ENCODE measurements at places on chromosomes 13 and 19.

DNA sequence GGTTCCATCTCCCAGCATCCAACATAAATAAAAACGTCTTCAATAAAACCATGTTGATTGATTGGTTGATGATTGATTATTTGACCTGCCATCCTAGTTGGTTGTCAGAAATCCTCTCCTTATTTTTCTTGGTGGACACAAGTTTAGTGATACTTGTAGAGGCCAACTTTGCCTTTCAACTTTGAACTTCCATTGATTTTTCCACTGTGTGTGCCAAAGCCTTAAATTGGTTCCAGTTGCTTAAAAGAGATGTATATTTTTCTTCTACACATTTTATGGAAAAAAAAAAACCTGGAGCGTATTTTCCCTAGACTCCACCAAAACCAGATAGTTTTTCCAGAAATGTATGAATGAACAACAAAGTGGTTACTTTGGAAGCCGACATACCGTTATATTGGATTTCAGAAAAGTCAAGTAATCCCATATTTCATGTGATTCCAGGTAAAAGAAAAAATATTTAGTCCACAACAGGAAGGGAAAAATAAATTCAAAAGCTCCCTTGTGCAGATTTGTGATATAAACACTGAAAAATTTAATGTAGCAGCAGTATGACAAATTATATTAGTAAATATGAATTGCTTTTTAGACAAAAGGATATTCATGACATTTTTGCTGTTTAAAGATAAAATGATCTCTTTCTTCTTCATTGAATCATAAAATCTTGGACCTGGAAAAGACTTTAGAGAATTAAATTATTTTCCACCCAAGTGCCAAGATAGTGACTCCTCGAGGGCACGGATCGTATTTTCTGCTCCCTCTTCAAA is 85.2 kb downstream of the MBNL2 start:
- DNase-seq, result no peak

GRCh38 chr19:29380581-29380980 is 145.2 kb upstream of the VSTM2B start:
- no peak for DNase-seq

DNA sequence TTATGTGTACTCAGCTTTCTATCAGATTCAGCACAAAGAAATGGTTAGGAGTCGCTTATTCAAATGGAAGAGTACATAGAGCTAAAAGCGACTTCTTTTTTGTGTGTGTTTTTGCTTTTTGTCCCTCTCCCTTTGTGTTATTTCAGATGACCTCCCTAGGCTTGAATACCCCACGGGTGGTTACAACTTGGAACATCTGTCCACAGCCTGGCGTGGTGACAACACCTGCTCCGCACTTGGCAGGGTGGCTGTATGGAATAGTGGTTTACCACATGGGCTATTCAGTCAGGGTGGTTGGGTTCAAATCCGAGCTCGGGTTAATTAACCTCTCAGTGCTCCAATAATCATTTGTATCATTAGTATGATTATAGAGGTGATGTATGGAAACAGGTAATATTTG is 151.6 kb upstream of the FREM2 start:
- no peak for DNase-seq

DNA sequence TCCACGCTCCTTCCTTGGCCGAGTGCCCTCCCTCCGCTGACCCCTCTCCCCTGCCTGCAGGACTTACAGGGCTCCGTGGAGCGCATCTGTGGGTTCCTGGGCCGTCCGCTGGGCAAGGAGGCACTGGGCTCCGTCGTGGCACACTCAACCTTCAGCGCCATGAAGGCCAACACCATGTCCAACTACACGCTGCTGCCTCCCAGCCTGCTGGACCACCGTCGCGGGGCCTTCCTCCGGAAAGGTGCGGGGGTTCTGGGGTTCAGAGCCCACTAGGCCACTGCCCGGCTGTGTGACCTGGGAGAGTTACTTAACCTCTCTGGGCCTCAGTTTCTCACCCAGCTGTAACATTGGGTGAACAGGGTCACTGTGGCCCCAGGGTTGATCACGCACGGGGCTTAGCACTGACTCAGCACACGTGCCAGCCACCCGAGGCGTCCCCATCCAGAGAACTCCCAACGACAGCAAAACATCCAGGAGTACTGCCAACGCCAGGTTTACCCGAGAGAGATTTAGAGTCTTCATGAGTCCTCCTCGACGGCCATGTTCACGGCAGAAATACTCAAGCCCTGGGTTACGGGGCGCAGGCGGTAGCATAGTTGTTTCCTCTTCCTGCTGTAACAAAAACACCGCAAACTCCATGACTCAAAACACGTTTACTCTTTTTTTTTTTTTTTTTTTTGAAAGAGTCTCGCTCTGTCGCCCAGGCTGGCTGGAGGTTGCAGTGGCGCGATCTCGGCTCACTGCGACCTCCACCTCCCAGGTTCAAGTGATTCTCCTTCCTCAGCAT is 9.7 kb upstream of the SPACA4 start:
- no peak for DNase-seq

- DNase-seq, result no peak
Observed at GRCh38 chr13:112657850-112658445, 31.9 kb upstream of the ATP11A start.

DNA sequence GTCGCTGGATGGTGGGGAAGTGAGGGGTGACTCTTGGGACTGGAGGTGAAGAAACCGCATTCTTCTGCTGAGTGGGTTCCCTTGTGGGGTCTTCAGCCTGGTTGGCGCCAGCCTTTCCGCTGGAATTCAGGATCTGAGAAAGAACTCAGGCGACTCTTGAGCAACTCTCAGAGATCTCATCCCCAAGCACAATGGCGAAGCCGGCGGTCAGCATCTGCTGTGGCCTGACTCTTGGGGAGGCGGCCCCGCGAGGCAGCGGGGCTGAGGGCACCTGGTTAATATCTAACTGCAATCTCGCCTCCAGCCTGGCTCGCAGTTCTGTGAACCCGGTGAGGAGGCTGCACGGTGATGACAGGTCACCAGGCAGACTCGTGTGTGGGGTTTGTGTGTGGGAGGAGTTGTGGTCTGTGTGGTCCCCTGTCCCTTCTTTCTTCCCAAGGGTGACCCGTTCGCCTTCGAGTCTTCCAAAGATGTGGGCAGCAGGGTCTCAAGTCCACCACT is 883 bp downstream of the ZNF441 start:
- peak; percentile 11 for DNase-seq

- DNase-seq, result no peak
Observed at GRCh38 chr13:31885994-31886393, 145.6 kb upstream of the FRY start.

- no peak for DNase-seq
Observed at GRCh38 chr19:3985643-3986259, 488 bp upstream of the EEF2 start.

DNA sequence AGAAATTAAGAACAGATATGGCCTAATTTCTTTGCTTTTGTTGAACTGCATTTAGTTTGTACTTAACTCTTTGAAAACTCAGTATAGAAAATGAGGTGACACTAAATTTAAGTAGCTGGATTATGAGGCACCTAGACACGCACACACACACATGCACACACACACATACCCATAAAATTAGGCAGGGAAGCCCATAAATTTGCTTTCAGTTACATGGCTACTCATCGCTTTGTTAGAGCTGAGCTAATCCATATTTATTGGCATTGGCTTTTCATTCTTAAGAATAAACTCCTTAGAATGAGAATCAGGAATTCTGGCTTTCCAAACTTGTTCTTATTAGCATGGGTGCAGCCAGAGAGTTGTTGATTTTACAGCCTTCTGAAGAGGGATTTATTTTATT is 61.7 kb upstream of the MBNL2 start:
- no peak for DNase-seq

DNA sequence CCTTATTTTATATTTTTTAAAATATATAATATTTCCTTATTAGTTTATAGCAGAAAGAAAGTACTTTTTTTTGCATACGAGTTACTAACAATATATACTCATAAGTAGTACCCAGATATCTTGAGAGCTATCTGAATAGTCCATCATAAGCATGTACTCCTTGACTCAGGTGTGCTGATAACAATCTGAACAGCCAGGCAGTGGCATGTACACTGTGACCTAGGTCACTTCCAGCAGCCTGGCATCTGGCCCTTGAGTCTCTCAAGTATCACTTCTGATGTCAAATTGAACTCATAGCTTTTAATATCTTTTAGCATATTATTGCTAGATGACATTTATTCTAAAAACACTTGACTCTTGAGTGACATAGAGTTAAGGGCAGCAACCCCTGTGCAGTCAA is 1576.7 kb downstream of the SLITRK1 start:
- DNase-seq, result no peak

DNA sequence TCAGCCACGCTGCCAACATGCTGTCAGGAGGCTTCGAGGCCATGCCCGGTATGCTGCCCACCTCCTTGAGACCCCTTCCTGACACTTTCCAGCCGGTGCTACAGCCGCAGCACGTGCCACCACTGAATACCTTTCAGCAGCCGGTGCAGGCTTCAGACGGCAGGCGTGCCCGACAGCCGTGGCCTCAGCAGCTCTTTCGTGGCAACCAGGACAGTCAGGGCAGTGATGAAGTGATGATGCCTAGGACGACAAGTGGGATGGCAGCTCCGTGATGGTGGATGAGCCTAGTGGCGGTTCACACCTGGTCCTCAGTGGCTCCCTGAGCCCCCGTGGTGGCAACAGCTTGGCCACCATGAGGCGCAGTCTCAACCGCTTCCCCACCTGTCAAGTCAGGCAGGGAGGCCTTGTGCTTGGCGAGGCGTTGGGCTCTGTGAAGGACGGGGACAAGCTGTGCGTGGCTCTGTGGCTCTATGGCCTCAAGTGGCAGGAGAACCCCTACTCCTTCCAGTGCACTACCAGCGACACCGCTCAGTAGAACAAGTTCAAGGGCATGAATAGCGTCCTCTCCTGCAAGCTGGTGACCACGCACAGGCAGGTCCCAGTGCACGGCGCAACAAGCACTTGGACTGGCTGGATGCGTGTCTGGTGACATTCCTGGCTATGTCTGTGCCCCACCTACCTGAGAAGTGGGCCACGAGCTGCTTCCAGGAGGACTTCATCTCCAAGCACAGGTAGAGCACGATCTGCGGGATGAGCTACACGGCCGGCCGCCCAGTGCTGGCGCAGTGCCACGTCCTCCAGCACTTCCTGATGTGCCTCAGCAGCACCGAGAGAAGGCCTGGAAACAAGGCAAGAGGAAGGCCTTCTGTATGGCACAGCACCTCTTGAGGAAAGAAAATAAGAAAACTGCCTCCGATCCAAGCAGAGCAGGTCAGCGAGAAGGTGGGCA is 18.2 kb upstream of the ZNF14 start:
- no peak for DNase-seq

DNA sequence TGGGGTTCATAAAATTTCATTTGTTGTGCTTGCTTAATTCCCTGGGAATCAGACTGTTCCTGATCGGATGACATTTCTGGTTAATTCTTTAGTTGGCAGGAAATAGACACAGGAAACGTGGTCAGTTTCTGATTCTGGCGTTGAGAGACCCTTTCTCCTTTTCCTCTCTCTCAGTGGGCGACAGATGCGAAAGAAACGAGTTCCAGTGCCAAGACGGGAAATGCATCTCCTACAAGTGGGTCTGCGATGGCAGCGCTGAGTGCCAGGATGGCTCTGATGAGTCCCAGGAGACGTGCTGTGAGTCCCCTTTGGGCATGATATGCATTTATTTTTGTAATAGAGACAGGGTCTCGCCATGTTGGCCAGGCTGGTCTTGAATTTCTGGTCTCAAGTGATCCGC is 10.8 kb downstream of the LDLR start:
- DNase-seq, result no peak

GRCh38 chr19:5586300-5587070 is 18.7 kb upstream of the TINCR start:
- no peak for DNase-seq

DNA sequence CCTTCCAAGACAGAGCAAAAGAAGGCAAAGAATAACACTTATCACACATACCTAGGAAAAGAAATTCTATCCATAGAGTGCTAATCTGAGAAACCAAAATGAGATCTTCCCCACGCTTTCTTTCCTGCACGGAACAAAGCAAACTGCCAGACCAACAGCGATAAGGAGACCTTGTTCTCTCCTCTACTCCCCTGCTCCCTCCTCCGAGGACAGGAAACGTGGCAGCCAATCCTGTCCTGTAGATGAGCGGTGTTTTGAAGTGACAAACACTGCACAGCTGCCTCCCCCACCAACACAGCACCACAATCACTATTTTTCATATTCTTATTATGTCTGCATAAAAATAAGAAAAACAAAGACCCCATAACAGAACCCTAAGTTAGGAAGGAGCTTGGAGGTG is 113.9 kb upstream of the IRS2 start:
- DNase-seq, result no peak

- no peak for DNase-seq
Observed at GRCh38 chr13:108095036-108095435, 120.3 kb downstream of the LIG4 start.

GRCh38 chr13:46648166-46648607 is 95.2 kb downstream of the LRCH1 start:
- DNase-seq, result no peak

GRCh38 chr13:109166804-109167203 is 537.4 kb downstream of the MYO16 start:
- no peak for DNase-seq

DNA sequence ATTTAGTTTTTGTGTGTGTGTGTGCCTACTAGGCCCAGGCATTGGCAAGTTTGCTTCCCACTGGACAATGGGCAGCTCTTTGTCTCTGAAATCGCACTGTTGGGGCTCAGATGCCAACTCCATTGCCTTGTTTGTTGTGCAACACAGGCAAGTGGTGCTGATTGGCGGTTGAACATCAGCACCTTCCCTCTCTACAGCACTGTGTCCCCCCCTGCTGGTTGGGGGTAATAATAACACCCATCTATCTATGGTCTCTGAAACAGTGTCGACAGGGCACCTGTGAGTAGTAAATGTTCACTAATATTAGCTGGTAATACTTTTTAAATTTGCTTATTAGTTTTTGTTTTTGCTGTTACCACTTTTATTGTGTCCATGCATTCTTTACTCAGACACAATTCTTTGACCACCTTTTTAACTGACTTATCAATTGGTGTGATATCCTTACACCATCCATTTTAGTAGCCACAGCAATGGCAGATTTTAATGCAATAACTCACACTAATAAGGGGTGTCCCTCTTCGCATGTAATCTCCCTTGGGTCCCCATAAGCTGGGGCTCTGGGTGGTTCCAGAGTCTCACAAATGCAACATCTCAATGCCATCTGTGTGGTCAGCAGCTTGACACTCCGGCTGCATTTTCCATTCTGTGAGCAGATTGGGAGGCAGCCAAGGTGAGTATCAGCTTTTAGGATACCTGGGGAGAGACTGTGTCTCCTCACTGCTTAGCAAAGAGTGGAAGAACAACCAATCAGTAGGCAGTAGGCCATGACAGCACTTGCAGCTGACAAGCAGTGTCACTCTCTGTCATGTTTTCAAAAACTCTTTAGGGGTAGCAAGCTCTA is 47.7 kb upstream of the UQCRFS1 start:
- DNase-seq, result peak; percentile 22

- DNase-seq, result peak; percentile 86
Observed at GRCh38 chr13:113820813-113821651, 42.8 kb downstream of the GAS6 start.

- no peak for DNase-seq
Observed at GRCh38 chr13:41970918-41971317, 10.0 kb upstream of the VWA8 start.

- no peak for DNase-seq
Observed at GRCh38 chr19:36514012-36514612, 14.0 kb downstream of the ZNF260 start.
